ENCODE measurements at places on chromosomes 7 and 10. TPM values are rescaled to one million over a fixed set of nuclear protein-coding genes. Genes with fewer than 3 reads are reported as not detected.

Gene CPA5
- not detected for total RNA-seq

Gene CFAP43
- not detected for total RNA-seq

Gene SNCG
- total RNA-seq, result 111 TPM

GRCh38 chr7:120998996-120999565 is 10.6 kb downstream of the CPED1 start:
- DNase-seq, result no peak

DNA sequence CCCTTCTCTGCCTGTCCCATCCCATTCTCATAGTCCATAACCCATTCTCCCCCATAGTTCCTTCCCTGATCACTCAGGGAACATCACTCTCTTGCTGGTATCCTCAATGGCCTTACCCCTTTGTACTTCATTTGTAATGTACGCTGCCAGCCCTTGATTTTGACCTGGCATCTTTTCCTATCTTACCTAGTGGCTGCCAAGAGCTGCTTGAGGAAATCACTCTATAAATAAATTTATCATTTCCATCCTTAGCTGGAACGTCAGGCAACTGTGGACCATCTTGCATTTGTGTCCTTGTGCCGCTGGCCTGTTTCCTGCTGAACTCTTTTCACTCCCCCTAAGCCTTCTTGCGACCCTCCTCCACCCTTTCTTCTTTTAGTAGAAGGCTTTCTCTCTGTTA is 14.0 kb downstream of the CDK14 start:
- DNase-seq, result no peak

- DNase-seq, result peak; percentile 36
Observed at GRCh38 chr10:89419548-89419947, 5.2 kb downstream of the IFIT5 start.

DNA sequence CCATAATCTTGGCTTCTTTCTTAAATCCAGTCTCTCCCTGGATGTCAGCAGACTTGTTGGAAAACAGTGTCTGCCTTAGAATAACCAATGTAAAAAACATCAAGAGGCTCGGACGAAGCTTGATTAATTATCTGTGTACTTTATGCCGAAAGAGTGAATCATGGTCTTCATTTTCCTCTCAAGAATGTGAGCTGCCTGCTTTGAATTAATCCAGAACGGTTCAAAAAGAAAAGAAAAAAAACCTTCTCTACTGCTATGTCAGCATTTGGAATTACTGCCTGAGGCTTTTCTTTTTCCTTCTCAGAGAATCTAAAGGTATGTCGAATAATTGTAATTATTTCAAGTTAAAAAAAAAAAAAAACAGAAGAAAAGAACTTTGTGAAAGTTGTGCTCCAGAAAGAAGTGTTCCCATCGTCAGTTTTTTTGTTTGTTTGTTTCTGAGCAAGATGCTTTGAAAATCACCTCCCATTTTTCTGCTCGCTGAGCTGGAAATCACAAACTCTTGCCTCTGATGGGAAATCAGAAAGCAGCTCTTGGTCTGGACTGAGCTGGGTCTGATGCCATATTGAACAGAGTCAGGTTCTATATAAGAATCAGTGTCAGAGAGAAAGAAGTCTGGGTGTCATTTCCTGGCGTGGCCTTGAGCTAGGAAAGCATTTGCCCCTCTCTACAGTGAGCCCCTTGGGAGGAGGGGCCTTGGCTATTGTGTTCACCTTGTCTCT is 20.2 kb downstream of the PLPP4 start:
- no peak for DNase-seq

GRCh38 chr10:9547936-9548904 is 1469.5 kb upstream of the CELF2 start:
- no peak for DNase-seq

GRCh38 chr10:25934621-25935139 is 651 bp downstream of the MYO3A start:
- DNase-seq, result no peak

- no peak for DNase-seq
Observed at GRCh38 chr7:20241911-20242261, 24.7 kb upstream of the MACC1 start.

DNA sequence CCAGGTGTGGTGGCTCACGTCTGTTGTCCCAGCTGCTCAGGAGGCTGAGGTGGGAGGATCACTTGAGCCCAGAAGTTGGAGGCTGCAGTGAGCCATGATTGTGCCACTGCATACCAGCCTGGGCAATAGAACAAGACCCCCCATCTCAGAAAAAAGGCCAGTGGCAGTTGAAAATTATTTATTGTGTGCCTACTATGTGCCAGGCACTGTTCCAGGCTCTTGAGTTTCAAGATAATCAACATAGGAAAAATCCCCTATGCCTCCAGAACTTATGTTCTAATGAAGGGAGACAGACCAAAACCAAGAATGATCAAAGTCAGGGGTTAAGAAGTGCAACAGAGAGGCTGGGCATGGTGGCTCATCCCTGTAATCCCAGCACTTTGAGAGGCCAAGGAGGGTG is 42.4 kb upstream of the LMTK2 start:
- DNase-seq, result no peak

- no peak for DNase-seq
Observed at GRCh38 chr7:108167460-108167859, 37.3 kb upstream of the LAMB4 start.

- DNase-seq, result no peak
Observed at GRCh38 chr7:46007194-46007593, 86.1 kb upstream of the IGFBP3 start.

DNA sequence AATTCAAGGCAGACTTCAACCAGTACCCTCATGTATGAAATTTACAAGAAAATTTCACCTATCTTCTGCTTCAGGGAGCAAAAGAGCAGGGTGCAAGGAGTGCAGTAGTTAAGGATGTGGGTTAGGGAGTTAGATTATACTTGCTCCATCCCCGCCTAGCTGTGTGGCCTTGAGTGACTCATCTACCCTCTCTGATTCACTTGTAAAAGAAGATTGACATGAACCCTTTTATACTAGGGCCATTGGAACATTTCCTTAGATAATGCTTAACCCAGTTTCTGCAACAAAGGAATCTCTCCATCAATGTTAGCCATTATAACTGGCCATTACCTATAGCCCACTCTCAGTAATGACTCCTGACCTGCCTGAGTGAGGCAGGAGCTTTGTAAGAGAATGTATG is 10.2 kb upstream of the HSPA12A start:
- DNase-seq, result no peak

GRCh38 chr10:120132811-120133210 is 240.3 kb downstream of the SEC23IP start:
- DNase-seq, result no peak

GRCh38 chr7:134622303-134622995 is 24.2 kb upstream of the BPGM start:
- DNase-seq, result no peak

DNA sequence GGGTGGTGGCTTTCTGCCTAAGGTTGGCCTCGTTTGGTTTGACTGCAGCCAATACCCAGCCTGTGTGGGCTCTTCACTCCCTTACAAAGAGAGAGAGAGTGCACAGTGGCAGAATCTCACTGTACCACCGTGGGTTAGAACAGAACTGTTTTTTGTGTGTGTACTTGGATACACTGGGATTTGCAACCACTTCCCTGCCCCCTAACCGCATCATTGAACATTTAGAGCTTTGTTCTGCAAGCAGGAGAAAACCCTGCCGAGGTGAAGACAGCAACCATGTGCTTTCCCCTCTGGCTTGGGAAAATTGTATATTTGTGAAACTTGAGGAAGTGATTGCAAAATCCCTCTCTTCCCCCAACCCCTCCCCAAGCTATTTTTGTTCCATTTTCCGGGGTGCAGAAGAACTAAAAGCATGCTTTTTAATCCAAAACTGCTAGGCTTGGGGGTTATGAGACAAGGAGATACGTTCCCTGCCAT is 201.2 kb downstream of the TCF7L2 start:
- no peak for DNase-seq

DNA sequence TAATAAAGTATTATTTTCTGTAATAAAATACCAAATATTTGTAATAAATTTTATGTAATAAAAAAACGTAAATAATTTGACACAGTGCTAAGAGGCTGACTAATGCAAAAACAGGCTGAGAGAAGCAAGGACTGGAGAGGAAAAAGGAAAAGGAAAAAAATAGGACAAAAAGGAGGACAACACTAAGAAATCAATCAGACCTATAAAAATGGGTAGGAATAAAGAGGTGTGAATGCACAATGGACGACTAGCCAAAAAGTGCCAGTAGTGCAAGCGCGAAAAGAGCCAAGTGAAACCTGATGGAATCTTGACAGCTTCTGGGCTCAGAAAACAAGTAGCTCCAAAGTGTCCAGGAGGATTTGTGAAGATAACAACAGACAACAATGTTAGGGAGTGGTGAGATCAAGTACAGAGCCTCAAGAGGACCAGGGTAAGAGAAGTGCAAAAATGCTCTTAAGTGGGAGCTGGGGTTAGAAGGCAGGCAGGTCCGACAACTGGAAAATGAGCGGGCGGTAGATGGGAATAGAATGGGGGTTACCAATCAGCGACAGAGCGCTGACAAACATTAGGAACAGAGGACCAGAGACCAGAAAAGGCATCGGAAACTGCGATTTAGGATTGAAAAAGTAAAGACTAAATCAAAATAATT is 1.2 kb downstream of the BRAF start:
- DNase-seq, result peak; percentile 21
